ENCODE measurements at places on chromosomes 3 and 15. TPM values are rescaled to one million over a fixed set of nuclear protein-coding genes. Genes with fewer than 3 reads are reported as not detected.

Gene CHRNB4
- total RNA-seq = not detected

Gene EIF1B
- total RNA-seq = 186 TPM

Gene CCDC191
- 3.1 TPM for total RNA-seq

Gene KY
- total RNA-seq = 1.9 TPM

Gene PHLDB2
- 10.7 TPM for total RNA-seq

Gene PDHB
- 115 TPM for total RNA-seq

GRCh38 chr15:62781081-62781497 lies 261.5 kb upstream of the TPM1 start:
- no peak for DNase-seq

DNA sequence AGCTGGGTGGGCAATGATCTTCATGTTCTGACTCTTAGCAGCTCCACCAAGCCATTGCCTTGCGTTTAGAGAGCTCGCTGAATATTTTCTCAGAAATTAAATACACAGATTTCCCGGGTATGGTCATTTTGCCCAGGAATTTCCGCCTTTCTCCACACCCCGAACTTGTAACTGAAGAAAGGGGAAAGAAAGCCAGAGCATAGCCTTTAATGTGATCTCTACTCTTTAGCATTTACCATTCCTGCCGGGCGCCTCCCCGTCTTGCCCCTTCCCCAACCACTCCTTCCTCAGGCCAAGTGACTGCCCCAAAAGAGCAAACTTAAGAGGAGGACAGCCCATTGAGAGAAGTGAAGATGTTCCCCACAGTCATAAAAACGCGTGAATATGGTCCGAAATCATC lies 53.1 kb downstream of the LMCD1 start:
- DNase-seq = no peak

GRCh38 chr3:104388619-104389018 lies 978.1 kb upstream of the ALCAM start:
- no peak for DNase-seq

DNA sequence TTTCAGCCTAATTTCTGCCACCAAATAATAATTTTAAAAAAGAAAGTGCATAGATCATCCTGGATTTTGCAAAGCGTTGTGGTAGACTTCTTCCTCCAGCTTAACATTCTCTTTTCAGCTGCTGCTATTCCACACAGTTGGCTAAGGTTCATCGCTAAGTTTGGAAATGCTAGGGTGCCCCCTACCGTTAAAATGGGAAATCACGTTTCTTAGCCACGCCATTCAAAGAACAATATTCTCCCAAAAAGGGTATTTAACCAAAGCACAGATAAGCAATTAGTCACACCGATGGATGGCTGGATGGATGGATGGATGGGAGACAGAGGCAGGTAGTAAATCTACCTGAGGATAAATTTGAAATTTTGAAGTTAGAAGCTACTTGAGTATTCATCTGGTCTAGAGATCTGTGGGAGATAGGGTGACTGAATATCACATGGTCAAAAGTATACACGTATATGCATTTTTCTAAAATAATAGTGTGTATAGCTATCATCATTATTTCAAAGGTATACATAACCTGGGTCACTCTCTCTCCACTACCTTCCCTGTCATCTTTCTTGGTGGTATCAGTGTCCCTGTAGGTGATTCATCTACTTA lies 67.2 kb downstream of the EFHB start:
- no peak for DNase-seq

- no peak for DNase-seq
Observed at GRCh38 chr3:11476735-11477144, 167.0 kb downstream of the VGLL4 start.

DNA sequence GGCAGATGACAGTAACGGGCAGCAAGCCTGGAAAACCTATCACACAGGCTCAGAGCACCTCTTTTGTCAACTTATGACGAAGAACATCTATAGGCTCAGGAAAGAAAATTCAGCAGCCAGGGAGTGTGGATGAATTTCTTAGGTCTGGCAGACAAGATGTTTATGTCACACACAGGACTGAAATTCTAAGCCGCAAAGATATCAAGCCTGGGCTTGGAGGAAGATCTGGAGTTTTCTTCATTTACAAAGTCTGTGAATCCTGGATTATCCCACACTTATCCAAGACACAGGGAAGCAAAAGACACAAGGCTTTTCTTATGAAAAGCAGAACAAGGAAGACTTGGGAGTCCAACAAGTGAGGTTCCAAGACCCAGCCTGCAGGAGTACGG lies 23.4 kb upstream of the CHCHD6 start:
- no peak for DNase-seq

DNA sequence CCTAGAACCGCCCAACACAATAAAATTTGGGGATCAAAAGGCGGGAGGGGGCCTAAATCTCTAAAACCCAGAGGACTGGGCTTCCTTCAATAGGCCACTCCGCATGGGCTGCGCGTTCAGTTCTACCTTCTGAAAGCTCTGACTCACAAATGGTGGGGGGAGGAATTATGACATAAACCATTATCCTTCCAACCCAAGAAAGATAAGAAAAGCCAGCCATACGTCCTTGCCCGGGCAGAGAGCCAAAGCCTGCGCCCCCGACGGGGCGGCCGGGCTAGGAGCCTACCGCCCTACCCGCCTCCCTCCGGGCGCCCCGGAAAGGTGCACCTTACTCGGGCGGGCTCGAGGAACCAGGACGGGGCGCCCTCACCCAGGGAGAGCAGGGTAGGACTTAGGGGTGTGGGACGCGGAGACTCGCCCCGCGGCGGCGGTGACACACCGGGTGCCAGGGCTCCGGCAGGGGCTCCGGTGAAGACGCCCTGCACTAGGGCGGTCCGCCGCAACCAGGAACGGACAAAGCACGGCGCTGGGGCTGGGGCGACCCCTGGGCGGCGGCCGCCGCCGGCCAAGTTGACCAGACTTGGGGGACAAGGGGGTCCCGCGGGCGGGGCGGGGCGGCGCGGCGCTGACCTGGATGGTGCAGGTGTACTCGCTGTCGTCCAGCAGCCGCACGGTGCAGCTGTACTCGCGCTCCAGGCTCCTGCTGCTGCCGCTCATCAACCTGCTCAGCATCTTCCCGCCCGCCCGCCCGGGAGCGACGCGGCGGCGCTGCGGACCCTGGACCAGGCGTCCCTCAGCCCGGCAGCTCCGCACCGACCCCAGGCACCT lies 534 bp downstream of the FRMD5 start:
- DNase-seq = peak; percentile 60

GRCh38 chr15:40958723-40959122 lies 5.5 kb downstream of the CHAC1 start:
- DNase-seq = no peak

GRCh38 chr3:109643590-109643989 lies 306.2 kb upstream of the DPPA4 start:
- DNase-seq = no peak

DNA sequence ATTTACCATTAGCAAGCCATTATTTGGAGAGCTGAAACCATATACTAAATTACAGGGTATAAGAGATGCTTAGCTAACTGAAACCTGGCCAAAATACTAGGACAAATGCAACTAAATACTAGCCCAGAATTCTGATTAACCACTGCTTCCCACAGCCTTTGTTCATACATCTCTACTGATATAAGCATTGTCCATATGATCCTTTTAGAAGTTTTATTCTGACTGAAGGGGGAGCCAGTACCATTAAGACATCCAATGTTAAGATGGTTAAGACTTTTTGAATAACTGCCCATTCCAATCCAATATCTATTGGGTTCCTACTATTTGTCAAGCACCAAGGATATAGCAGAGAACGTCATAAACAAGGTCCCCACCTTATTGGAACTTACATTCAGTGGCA lies 421.3 kb downstream of the FOXP1 start:
- DNase-seq = no peak

DNA sequence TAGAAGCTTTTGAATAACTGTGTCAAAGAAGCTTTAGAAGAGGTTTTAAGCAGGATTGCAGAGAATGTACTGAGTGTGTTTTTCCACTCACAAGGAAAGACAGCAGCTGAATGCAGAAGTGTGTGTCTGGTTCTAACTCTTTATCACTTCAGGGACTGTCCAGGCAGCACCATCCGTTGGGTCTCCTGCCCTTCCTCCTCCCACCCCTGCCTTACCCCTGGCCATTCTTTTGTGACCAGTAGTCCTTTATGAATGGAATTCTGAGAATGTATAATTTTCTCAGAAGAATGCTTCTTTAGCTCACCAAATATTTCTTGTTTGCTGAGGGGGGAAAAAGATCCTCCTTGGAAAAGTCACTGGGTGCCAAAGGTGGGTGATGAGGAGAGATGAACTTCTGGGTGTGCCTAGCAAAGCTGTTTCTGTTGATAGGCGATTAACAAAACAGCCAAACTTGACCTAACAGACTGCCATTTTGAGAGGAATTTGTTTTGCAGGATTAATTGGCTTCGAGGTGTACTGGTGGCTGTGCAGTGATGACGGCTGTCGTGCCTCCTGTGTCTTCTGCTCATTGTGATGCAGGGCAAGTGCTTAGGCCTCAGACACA lies 70.9 kb downstream of the IGF1R start:
- no peak for DNase-seq

DNA sequence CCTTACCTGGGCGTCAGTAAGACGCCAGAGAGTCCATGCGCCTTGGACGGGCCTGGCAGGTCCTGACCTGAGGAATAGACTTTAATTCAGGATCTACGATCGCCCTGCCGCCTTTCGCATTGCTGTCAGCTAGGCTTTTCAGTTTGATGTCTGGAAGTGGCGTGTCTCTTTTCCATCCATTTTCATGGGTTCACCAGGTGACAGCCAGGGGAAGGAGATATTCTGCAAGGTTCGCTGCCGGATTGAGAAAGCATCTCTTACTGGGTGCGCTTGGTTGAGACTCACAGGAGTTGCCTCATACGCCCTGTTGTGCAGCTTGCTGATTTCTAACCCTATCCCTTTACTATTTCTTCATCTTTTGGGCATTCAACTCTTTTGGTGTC lies 7.4 kb downstream of the EPHA3 start:
- no peak for DNase-seq
